Ovary (tissue), 10 donors: ENCODE measurements at places on chromosomes 2 and 18. TPM values are rescaled to one million over a fixed set of nuclear protein-coding genes. Genes with fewer than 3 reads are reported as not detected.

The SPATA3 gene
- total RNA-seq: not detected

- no peak for DNase-seq
Measured at GRCh38 chr2:133937669-133938068, 316.2 kb upstream of the MGAT5 start.

GRCh38 chr2:166394245-166394644, 18.5 kb upstream of the SCN9A start:
- no peak for DNase-seq

The EEF1B2 gene
- 809 TPM for total RNA-seq

The PDE1A gene
- total RNA-seq: 2.9 TPM

The MBP gene
- total RNA-seq: 23.2 TPM

GRCh38 chr2:227826019-227826521, 12.4 kb downstream of the CCL20 start:
- DNase-seq: no peak

The GPR39 gene
- total RNA-seq: 0.83 TPM
